HCEC 1CT (cell line): ENCODE measurements at places on chromosomes 3 and 15.

- no peak for DNase-seq
Measured at GRCh38 chr15:36605604-36606263, 26.3 kb downstream of the CDIN1 start.

DNA sequence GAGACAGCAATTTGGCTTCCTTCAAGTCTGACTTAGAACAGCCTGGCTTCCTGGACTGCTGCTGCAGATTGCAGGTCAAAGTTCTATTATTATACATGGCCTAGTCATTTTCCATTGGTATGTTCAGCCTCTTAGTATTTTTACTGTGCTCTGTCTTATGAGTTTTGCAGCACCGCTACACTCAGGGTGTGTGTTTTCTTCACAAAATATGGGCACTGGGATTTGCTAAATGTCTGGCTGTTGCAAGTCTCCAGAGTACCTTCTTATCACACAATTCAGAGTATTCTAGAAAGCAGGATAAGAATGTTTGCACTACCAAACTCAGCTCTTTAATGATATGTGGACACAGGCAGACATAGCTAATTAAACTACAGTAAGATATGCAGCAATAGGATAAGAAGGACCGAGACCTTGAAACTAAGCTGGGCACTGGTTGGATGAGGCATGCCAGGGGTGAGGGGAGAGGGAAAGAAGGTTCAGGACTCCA, 203.0 kb upstream of the PDZRN3 start:
- no peak for DNase-seq

GRCh38 chr3:174192471-174192870, 666.7 kb upstream of the NAALADL2 start:
- DNase-seq, result no peak

GRCh38 chr3:105343991-105344390, 22.7 kb upstream of the ALCAM start:
- no peak for DNase-seq

DNA sequence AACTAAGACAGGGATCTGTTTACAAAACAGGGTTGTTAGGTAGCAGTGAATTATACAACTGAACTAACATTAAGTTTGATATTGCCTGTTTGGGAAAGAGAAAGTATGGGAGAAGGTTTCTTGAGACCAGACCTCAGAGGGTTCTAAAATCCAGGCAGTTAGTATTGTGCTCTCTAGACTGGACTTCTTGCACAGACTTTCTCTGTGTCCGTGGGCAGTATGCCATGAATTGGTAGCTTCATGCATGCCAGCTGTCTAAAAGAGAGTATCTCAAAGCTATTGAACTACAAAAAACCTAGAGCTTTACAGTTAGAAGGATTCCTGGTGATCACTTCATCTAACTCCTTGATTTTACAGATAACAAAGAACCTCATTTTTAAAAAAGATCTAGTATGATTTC, 12.5 kb downstream of the SAMD7 start:
- DNase-seq, result no peak
